Smooth muscle cell of the coronary artery (primary cell): ENCODE measurements at places on chromosomes 3 and 15. TPM values are rescaled to one million over a fixed set of nuclear protein-coding genes. Genes with fewer than 3 reads are reported as not detected.

Gene HACL1
- 22.0 and 28.2 TPM in 2 replicates for total RNA-seq

Gene ISL2
- 0.08 TPM in 1 of 2 replicates, not detected in the other for total RNA-seq

Gene TIGIT
- total RNA-seq: not detected in 2 replicates

Gene P2RY13
- total RNA-seq: not detected in 2 replicates

Gene RAB43
- total RNA-seq: 8.3 and 15.2 TPM in 2 replicates

Gene PLAAT1
- total RNA-seq: not detected in 2 replicates

Gene CA12
- total RNA-seq: 24.0 and 204 TPM in 2 replicates

Gene SEMA6D
- 2.3 and 14.9 TPM in 2 replicates for total RNA-seq

Gene PLA2G4B
- total RNA-seq: 0.53 and 1.6 TPM in 2 replicates

Gene SERPINI2
- not detected in 2 replicates for total RNA-seq

Gene CHCHD6
- 11.1 and 20.3 TPM in 2 replicates for total RNA-seq

Gene MASP1
- 5.7 and 20.2 TPM in 2 replicates for total RNA-seq

Gene BTLA
- not detected in 2 replicates for total RNA-seq

Gene RETNLB
- total RNA-seq: not detected in 2 replicates

Gene POPDC2
- total RNA-seq: 0.15 and 0.47 TPM in 2 replicates

Gene USP50
- not detected in 2 replicates for total RNA-seq

Gene ULK4
- total RNA-seq: 8.4 and 18.7 TPM in 2 replicates

Gene HHLA2
- not detected in 2 replicates for total RNA-seq

Gene WNT7A
- 0.60 TPM in 1 of 2 replicates, not detected in the other for total RNA-seq

Gene CYP1A1
- 0.45 TPM in 1 of 2 replicates, not detected in the other for total RNA-seq
